ENCODE measurements at places on chromosomes 2 and 18. TPM values are rescaled to one million over a fixed set of nuclear protein-coding genes. Genes with fewer than 3 reads are reported as not detected.

CROCC2 gene
- total RNA-seq: not detected

ACMSD gene
- total RNA-seq: not detected

SCYGR4 gene
- not detected for total RNA-seq

EVX2 gene
- total RNA-seq: 0.05 TPM

LBX2 gene
- 16.3 TPM for total RNA-seq

CTAGE1 gene
- not detected for total RNA-seq

UGT1A4 gene
- not detected for total RNA-seq

SERPINB12 gene
- not detected for total RNA-seq

TUBA4B gene
- total RNA-seq: not detected

MCEE gene
- 10.8 TPM for total RNA-seq

FOXI3 gene
- total RNA-seq: not detected

ACVR1C gene
- 0.05 TPM for total RNA-seq

All from A375 (cell line).